Stimulated activated CD4-positive, alpha-beta T cell treated with anti-CD3 and anti-CD28 coated beads, Interleukin-12 subunit alpha, Interleukin-12 subunit beta, amount 100 ng/mL, for 4 hours (primary cell): ENCODE measurements at places on chromosomes 5 and 9.

GRCh38 chr5:74542482-74542881 lies 98.0 kb downstream of the ENC1 start:
- no peak for DNase-seq

- peak; percentile 32 for DNase-seq
Observed at GRCh38 chr9:128683340-128684064, 5.5 kb upstream of the SET start.

GRCh38 chr9:77170991-77171699 lies 6.2 kb upstream of the VPS13A start:
- no peak for DNase-seq

DNA sequence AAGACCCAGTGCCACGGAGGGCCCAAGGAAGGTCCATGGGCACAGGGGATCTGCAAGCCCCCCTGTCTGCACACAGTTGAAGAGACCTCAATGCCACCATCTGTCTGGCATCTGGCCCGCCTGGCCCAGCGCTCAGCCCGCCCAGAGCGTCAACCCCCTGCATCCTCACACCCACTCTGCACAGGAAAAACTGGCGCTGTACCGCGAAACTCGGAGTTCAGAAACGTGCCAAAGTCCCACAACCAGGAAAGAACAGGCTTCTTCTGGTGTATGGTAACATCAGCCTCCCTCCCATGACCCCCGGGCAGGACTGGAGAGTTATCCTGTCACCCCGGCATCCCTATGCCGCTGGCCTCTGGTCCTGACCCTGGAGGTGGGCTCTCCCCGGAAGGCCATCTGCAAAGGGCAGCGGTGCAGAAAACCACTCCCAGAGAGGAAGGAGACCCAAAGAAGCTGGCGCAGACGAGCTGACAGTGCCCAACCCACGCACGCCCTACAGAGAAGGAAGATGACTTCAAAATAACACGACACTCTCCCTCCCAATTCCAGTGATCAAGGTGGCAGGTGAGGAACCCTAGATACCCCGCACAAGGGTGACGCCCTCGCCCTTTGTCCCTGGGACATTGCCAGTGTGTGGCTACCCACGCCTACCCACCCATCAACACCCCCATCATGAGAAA lies 18.9 kb downstream of the VAV2 start:
- no peak for DNase-seq

DNA sequence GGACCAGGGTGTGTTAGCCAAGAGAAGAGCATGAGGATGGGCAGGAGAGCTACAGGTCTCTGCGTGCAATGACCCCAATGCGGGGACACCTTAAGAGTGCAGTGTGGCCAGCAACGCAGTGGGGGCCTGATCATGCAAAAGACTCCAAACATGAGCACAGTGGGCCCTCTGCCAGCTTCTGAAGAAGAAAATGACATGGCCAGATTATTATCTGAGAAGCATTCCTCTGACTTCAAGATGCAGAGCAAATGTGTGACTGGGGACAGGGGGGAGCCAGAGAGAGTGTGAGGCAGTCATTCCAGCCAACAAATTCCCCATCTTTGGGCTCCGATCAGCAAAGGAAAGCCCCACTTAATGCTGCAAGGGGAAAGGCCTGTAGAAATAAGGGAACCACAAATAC lies 229.4 kb downstream of the CDK5RAP2 start:
- no peak for DNase-seq

DNA sequence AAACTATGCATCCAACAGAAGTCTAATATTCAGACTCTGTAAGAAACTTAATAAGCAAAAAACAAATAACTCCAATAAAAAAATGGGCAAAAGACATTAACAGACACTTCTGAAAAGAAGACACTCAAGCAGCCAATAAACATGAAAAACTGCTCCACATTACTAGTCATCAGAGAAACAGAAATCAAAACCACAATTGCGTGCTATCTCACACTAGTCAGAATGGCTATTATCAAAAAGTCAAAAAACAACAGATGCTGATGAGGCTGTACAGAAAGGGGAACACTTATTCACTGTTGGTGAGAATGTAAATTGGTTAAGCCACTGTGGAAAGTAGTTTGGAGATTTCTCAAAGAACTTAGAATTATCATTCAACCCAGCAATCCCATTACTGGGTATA lies 101.2 kb upstream of the TRIM32 start:
- DNase-seq, result no peak

DNA sequence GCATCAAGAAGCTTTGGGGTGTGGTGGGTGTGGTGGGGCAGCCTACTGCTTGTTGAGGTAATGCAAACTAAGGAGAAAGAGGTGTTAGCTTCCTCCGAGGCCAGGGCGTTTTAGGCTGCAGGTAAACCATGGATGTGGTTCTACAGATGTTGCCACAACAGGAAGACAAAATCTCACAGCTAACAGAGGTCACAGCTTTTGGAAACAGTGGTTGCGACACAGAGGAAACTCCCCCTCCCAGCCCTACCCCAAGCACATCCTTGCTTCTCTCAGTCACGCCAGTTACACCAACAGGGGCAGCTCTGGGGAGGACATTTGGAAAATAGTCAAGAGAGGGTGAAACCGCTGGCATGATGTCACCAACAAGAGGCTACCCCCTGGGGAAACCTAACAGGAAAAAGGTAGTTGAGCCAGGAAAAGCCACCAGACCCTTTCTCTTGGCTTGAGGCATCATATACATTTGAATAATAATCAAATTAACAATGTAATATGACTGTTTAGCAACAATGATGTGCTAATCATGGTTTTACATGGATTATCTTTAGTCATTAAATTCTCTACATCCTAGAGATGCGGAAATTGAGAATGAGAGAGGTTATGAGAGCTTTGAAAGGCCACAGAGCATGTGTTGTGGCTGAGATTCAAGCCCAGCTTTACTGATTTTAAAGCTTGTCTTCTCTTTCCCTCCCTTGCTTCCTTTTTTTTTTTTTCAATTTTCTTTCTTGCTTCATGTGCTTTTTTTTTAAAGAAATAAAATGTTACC lies 82.2 kb upstream of the IL12B start:
- DNase-seq, result peak; percentile 24

- no peak for DNase-seq
Observed at GRCh38 chr5:148902478-148902877, 76.1 kb downstream of the ADRB2 start.

- no peak for DNase-seq
Observed at GRCh38 chr5:80082281-80082680, 47.1 kb downstream of the THBS4 start.

DNA sequence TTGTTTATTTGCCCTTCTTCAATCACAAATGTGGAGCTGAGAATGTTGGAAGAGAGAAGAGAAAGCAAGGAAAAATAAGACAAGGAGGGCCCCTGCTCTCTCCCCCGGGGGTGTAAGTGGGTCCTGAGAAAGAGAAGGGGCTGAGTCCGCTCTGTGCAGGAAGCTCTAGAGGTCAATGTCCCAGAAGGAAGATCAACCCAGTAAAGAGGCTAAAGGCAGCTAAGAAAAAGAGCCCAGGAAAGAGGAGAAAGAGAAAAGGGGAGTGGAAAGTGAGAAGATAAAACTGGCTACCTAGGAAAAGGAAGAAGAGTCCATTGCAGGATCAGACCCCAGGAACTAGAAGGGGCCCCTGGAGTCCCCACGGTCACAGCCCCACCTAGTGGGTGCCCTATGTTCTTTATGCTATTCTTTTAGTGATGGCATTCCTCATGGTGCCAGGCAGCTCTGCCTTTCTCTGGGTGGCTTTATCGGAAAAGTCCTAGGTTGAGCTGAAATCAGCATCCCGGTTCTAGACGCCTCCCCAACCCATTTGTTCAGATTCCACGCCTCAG lies 583.4 kb downstream of the ACTL7B start:
- DNase-seq, result no peak

DNA sequence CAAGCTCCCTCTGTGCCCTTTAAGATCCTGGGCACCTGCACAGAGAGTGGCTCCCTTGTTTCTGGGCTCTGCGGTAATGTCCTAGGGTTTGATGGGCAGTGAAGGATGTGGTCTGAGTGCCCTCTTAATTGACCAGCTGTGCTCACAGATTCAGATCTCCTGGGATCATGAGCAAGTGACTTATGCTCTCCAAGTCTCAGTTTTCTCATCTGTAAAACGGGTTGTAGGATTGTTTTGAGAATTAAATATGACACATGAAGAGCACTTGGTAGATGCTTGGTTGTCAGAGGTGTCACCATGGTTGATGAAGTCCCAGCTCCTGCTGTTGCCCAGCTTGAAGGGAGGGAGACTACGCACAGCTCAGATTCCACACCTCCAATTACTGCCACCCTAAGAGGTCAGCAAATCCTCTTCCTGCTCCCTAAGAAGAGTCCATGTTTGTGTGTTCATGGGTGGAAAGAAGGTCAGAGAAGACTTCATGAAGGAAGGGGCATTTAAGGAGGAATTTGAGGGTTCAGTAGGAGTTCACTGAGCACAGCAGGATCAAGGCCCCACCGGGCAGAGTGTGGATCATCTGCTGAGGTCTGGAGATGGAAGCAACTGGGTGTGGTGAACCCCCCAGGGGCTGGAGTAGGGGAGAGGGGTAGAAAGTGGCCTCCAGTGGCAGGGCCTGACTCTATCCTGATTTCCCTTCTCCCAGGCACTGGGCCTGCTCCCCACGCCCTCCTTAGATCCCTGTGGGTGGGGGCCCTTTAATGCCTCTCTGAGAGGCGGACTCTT lies 1.4 kb upstream of the PSD2 start:
- DNase-seq, result no peak

DNA sequence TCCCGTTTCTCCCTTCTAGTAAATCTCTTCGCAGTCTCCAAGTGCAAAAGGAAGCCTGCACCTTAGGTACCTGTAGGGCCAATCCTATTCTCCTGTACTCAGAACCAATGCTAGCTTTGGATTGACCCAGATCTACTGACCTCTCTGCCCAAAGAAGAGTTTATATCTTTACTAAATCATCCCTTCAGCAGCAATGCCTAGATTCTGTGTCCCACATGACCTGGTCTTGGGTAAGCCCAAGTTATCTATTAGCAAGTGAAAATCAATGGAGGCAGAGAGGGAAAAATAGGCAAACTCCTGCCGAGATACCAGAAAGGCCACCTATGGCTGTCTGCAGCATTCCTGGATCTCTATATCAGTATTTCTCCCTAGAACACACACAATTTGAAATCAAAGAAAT lies 60.0 kb downstream of the SUSD1 start:
- DNase-seq, result no peak

- DNase-seq, result no peak
Observed at GRCh38 chr9:15144622-15145061, 162.4 kb downstream of the TTC39B start.

DNA sequence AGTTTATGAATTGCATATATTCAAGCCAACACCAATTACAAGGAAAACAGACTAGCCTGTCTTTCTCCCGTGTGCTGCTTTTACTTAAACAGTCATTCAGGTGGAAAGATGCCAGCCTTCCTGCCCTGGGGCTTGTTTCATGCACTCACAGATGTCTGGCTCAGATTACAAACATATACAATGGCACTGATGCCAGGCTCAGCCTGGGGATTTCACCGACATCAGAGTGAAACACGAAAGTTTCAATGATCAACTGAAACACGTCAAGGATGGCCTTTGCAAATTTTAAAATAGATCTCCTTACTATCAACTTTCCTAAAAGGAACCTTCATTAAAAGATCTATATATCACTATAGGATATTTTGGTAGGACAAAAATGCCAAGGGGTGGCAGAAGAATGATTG lies 1576.5 kb downstream of the EFNA5 start:
- DNase-seq, result no peak

DNA sequence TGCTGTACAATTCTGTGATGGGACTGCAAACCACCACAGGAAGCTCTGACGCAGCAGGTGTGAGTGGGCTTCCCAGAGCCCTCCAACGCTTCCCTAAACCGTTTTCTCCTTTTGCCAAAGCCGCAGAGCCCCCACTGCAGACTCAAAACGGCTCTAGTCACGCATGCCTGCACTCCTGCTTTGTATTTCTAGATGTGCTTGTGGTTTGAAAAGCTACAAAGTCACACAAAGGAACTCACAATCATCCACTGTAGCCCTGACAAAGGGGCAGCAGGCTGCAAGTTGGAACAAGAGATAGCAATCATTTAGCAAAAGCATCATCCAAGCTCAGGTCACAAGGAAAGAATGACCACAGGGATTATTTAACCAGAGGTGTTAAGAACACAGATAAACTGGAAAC lies 79.3 kb downstream of the PTPN3 start:
- no peak for DNase-seq

DNA sequence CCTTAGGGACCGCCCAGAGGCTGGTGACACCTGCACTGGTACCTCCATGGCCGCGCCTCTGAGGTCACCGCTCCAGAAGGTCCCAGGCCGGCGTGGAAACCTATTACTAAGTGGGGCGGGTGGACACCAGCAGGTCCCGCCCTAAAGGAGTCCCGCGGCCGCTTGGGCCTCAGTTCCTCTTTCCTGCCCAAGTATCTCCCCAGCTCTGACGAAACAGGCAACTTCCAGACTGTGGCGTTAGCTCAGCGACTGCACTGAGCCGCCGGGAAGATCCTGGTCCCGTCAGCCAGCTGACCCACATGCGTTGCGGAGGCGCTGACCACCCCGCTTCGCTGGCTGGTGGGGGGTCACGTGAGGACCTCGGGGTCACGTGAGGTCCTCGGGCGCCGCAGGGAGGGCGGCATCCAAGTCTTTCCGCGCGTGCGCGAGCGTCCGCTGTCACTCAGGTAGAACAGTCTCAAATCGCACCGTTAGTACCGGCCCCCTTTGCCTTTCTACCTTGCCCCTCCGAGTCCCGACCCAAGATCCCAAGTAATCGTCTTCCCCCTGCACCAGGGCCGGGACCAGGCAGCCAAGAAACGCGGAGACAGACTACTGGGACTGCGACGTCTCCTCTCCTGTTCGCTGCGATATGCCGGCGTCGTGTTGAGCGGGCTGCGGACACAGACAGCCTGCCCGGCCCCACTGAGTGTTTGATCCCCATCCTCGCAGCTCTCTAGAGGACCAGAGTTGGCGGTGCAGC lies 53.7 kb upstream of the KDM4C start:
- DNase-seq, result peak; percentile 68

DNA sequence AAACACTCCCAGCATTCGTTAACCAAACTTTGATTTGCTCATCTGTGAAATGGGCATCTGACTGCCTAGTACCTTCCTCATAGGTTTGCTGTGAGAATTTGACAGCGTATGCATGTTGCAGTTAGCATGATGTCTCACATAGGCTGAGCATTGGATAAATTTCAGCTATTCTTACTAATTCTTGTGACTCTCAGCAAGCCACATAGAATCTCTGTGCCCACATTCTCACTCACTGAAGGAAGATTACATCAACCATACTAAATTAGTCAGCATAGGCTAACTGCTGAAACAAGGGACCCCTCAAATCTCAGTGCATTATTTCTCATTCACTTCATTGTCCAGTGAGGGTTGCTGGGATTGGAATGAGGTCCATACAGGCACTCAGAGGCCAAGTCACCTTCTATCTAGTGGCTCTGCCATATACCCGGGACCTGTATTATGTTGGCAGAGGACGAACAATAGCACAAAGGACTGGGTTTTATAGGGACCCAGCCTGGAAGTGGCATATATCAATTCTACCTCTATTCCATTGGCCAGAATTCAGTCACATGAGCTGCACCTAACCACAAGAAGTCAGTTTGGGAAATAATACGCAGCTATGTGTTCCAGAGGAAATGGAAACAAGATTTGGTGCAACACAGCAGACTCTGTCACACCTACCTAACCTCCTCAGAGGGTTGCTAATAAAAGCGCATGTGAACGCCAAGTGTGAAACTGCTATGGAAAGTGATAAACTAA lies 4.2 kb upstream of the PTGER4 start:
- no peak for DNase-seq
